ENCODE measurements at places on chromosomes 7 and 10. TPM values are rescaled to one million over a fixed set of nuclear protein-coding genes. Genes with fewer than 3 reads are reported as not detected.
A peak's percentile ranks its signal among the peaks of the same experiment; 100 is the strongest.

- no peak for DNase-seq
These were observed 12.4 kb downstream of the ARL3 start for GRCh38 chr10:102701796-102702195.

- DNase-seq, result peak; percentile 49
These were observed 304.7 kb downstream of the WDR11 start for GRCh38 chr10:121155742-121156474.

DNA sequence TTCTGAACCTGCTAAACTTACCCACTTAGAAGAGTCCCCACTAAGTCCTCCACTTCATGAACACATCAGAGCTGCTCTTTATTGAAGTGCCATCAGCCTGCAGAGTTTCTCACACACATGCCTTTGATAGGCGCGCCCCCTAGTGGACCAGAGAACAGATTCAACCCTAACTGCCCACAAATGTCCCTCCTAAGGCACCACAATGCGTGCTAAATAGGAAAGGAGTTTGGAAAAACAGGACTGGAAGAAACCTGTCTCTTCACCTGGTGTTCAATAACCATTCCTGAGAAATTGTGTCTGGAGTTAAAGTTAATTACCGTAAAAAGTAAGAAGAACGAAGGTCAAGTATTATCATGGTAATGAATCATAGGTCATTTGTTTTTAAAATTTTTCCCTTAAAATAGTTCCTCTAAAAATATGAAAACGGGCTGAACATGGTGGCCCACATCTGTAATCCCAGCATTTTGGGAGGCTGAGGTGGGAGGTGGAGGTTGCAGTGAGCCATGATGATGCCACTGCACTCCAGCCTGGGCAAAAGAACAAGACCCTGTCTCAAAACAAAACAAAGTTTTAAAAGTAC lies 249.7 kb downstream of the ELMO1 start:
- DNase-seq, result peak; percentile 70

DNA sequence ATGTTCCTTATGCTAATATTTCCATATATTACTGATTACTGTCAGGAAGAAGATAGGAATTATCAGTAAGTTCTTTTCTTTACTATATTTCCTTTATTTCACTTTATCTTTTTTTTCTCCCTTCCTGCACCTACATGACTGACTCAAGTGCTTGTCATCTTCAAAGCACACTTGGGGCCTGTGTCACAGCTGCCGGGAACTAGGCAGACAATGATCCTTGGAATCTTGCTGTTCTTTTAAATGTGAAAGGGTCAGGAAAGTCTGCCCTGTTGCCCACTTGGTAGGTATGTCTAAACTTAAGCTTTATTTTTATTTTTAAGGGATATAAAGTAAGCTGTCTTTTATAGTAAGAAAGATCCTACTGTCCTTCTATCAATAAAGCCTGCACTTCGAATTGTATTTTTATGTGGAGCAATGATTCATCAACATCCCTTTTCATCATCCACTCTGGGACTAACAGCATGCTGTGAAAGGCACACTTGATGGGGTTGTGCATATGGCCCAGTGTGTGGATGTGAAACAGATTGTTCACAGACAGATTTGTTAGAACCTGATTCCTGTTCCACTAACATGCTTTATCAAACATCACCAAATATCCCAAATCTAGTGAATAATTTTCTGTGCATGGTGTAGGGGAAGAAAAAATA lies 556.9 kb downstream of the DNAJB9 start:
- no peak for DNase-seq

DNA sequence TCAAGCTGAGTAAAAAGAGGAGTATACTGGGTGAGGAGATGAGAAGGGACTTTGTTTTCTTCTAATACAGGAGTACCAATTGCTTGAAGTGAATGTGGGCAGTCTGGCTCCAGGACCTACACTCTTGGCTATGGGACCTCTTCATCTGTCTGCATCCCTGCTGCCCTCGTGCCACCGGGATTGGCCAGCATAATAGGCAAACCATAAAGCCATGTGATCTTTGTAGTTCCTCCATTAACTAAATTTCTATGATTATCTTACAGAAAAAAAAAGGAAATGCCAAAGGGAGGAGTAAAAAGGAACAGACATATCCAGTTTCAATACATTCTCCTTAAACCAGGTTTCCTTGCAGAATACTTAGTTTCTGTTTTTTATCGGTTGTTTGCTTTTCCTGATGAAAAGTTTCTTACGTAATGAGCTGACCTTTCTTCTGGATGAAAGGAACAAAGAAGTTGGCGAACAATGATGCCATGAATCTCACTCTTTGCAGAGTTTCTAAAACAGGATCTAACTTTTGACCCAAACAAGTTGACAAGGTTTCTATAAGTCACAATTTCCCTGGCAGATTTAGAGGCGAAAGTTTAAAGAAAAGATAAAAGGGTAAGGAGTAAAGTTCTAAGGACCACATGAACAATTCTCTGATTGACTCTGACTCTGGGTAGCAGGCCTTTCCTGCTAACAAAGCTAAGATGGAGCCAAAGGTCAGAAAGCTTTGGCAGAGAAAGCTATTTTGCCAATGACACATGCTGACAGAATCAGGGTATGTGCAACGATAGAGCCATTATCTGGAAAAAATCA lies 54.1 kb downstream of the LAMB1 start:
- peak; percentile 98 for DNase-seq

DNA sequence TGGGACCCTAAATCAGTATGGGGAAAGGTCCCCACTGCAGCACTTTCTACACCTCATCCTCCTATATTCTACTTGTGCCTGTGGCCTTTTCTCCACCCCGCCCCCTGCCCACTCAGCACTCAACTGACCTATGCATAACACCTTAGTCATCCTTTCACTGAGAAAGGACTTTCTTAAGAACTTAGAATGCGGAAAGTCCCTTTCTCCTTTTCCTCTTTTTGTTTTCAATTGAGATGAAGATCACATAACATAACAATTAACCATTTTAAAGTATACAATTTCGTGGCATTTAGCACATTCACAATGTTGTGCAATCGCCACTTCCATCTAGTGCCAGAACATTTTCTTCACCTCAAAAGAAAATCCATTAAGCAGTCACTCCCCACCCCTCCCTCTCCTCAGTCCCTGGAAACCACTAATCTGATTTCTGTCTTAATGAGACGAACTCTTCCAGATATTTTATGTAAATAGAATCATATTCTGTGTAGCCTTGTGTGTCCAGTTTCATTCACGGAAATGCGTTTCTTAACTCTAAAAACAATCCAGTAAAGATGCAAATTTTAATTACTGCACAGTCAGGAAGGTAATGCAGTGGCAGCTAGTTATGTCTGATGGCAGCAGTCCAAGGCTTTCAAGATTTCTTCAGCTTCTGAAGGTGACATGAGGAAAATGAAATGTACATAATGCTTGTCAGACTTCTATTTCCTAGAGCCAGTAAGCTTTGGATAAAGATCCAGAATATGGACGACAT lies 41.7 kb downstream of the FAS start:
- peak; percentile 72 for DNase-seq

DNA sequence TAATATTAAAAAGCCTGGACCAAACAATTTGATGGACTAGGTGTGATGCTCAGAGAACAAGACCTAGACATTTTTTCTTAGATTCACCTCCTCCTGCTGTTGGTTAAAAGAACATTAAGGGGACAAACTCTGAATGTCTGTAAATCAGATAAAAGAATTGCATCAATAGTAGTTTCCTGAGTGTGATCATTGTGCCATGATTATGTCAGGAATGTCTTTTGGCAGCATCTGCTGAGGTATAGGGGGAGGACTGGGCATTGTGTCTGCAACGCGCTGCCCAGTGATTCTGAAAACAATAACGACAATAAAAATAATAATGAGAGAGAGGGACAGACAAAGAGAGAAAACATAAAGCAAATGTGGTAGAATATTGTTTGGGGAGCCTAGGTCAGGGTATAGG lies 6.9 kb downstream of the C7orf57 start:
- peak; percentile 43 for DNase-seq

- no peak for DNase-seq
These were observed 352.3 kb upstream of the KLF6 start for GRCh38 chr10:4137299-4137698.

DNA sequence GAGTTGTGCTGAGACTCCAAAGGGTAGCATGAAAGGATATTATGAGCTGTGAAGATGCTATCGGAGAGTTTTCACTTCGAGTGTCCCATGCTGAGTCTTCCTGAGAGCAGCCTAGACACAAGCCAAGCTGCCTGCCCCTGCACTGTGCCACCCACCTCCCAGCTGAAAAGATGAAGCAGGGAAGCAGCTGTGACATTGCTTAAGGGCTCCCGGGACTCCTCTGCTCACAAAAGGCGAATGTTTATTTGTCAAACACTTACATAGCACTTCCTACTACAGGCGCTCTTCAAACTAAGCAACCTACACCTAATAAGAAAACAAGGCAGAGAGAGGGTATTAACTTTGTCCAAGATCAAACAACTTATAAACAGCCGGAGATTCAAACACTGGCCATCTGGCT lies 95.6 kb downstream of the OSBPL3 start:
- DNase-seq, result no peak

DNA sequence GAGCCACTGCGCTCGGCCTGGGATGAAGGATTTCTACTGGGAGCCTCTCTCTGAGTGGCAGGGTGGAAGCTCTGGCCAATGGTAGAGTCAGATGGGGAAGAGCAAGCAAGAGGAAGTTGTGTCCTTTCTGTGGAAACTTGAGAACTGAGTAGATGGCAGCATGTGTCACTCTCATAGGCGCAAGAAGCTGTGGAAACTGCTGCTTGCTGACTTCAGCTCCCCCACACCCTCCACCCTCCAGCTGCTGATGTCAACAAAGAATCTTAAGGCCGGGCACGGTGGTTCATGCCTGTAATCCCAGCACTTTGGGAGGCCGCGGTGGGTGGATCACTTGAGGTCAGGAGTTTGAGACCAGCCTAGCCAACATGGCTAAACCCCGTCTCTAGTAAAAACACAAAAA lies 39.8 kb upstream of the SRGN start:
- no peak for DNase-seq

DNA sequence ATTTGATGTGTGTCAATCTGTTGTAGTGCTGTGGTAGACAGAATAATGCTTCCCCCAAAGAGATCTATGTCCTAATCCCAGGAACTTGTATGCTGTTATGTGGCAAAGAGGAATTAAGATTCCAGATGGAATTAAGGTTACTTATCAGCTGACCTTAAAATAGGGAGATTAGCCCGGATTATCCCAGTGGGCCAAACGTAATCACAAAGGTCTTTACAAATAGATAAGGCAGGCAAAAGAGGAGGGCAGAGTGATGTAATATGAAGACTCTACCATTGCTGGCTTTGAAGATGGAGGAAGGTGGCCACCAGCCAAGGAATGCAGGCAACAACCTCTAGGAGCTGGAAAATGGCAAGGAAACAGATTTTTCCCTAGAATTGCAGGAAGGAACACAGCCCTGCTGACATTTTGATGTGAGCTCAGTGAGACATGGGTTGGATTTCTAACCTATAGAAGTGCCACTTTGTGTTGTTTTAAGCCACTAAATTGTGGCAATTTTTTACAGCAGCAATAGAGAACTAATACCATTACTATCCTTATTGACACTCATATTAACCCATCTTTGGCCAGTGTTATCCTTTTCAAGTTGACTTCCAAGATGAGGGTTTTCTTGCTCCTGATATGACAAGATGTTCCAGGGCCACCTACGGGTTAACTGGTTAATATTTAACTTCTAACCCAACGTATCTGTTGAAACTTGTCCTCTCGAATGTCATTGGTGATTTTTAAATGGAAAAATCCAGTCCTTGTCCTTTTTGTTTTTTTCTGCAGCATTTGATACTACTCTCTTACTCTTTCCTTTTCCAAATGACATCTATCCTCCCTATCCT lies 29.3 kb downstream of the CYCS start:
- DNase-seq, result peak; percentile 15

DNA sequence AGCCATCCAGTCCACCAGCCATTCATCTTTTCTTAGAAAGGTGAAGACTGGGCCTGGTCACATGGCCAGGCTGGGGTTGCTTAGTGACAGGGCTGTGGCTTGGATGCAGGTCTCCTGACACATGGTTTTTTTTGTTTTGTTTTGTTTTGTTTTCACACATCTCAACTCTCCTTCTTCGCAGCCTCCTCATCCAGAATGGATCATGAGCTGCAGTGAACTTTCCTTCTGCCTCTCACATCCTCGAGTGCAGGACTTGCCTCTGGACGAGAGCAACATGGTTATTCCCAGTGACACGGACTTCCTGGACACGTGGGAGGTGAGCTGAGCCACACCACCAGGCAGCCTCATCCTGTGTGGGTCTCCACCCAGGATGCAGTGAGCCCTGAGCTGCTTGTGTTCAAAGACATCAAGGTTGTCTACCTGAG lies 9.5 kb downstream of the AKR1E2 start:
- no peak for DNase-seq

DNA sequence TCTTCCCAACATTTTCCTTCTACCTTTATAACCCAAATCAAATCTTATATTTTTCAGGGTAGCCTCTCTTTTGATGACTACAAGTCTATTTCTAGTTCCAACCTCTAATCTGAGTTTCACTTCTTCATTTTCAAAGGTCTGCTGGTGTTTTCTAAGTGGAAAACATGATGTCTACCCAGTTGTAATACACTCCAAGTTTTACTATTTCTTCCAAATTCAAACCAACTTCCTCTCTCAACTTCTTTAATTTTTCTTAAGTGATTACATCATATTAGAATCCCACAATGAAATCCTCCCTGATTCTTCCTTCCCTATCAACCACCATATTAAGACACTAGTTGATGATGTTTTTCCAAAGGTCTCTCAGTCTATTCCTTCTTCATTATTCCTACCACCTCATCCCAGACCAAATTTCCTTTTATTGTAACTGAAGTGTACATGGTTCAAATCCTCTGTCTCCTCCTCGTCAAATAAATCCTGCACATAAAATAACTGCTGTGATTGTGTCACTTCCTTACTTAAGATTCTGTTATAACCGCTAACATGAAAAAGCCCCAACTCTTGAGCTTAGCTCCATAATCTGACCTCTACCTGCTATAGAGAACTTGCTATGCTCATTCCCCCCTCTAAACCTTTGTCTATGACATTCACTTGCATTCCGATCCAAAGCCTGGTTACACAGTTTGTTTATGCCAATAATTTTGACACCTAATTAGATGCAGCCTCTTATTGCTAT lies 12.7 kb downstream of the TAS2R38 start:
- no peak for DNase-seq

DNA sequence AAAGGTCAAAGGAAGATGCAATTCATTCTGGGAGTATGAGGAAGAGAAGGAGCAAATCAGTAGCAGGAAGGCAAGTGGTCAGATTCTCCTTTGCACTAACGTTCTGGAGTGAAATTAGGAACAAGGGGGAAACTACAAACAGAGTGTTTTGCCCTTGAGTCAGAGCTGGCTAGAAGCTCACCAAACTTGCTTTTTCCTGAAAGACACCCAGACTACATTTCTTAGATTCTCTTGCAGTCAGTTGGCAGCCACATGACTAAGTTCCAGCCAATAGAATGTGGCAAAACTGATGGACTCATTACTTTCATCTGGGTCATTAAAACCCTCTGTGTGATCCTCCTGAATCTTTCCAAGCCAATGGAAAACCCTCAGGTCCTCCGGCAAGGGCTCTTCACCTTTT lies 18.6 kb upstream of the DLX5 start:
- DNase-seq, result no peak

TNS3 gene
- 147 TPM for total RNA-seq

CACNA2D1 gene
- total RNA-seq, result 7.2 TPM

LRCH4 gene
- 10.8 TPM for total RNA-seq

OR6B1 gene
- total RNA-seq, result not detected

MALRD1 gene
- total RNA-seq, result not detected
